ENCODE measurements at places on chromosomes 2 and 18.

- no peak for DNase-seq
These were observed 648.0 kb downstream of the SLC4A3 start for GRCh38 chr2:220275454-220275853.

DNA sequence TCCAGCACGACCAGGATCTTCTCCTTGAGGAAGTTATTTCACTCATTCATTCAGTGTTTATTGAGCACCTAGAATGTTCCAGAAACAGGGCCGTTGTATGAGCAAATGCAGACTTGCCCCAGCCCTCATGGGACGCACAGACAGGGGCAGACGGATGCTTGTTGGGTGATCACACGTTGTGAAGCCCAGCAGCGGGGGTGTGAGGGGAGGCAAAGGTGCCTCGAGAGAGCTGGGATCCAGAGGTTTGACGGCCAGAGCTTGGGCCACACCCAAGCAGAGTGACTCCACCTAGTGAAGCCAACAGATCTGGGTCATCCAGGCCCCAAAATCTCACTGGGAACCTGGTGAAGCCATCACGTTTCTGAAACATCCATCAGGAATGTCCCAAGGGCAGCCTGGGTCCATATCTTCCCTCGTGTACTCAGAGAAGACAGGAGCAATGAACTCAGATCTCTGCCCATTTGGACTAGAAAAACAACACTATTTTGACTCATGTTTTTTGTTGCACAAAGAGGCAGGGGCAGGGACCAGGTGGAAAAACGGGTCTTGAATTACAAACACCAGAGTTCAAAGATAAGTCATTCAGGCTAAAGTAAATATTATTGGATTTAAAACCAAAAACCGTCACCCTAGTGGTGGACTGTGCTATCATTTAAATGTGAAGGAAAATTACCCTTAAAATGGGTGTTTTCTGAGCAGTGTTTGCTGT is 54.9 kb upstream of the RBM44 start:
- DNase-seq = no peak

GRCh38 chr2:71896385-71897136 is 251.1 kb downstream of the CYP26B1 start:
- no peak for DNase-seq

- no peak for DNase-seq
These were observed 1.0 kb downstream of the PSTPIP2 start for GRCh38 chr18:46070815-46071652.

DNA sequence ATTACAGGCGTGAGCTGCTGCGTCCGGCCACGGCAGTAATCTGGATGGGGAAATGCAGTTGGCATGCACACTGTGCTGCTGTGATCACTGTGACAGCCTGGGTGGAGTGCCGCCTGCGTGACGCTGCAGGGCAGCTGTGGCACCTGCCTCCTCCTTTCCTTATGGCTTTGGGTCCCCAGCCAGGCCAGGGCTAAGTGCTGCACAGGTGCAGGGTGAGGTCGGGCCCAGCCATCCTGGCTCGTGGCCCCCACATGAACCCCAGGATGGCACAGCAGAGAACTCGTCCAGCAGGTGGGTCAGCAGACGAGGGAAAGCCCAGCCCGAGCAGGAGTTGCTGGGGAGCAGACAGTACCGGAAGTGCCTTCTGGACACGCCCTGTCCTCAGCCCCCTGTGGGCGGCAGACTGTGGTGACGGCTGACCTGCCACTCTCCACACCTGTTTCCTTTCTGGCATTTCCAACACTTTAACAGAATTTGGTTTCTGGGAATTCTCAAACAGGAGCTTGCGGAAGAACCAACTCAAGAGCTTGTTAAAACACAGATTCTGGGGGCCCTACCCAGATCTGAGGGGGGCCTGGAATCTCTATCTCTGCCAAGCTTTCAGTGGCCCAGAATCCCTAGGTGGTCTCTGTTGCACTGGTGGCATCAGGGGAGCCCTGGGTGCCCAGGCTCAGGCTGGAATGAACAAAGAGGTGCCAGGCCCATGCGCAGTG is 16.9 kb downstream of the HS1BP3 start:
- no peak for DNase-seq

- DNase-seq = no peak
These were observed 158.3 kb downstream of the CERS6 start for GRCh38 chr2:168614172-168615018.

DNA sequence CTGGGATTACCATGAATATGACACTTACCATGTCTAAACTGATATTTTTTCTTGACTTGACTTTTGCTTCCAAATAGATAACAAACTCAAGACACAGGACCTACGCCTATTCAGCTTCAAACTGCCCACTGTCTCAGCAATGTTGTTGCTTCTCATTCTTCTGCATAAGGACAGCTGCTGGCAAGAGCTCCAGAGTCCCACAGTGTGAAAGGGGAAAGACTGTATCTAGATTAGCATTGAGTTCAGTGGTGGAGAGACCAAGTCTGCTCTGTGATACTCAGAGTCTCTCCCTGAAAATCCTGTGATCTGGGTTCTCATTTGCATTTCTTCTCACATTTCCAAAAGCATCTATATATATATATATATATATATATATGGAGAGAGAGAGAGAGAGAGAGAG is 247.9 kb upstream of the NT5C1B start:
- no peak for DNase-seq

DNA sequence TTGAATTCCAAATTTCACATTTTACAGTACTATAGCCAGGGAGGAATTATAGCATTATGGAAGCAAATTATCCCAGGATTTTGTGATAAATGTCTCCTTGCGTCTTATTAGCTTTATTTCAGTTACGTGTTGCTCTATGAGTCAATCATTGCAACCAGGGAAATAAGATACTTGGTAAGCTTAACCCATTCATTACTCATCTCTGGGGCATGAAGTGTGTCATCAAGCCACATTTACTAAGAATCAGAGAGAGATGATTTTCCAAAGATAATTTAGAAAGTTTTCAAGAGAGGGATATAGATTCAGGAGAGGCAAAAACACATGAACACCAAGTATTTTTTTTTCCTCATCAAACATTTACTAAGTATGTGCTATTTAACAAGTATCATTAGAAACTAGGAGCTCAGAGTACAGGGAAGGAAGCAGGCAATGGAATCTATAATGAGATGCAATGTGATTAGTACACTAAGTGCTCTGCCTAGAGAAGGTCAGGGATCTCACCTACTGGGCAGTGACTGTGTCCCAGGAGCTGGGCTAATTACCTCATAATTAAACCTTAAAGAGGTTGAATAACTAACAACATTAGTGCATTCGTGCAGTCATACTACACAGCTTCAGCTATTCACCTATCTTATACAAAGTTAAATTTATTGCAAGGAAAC is 217.8 kb upstream of the NXPH2 start:
- DNase-seq = no peak

GRCh38 chr2:239845968-239846367 is 179.2 kb downstream of the NDUFA10 start:
- DNase-seq = no peak

GRCh38 chr2:217948351-217948791 is 54.4 kb downstream of the TNS1 start:
- no peak for DNase-seq
